ENCODE measurements at places on chromosomes 1 and 21.

DNA sequence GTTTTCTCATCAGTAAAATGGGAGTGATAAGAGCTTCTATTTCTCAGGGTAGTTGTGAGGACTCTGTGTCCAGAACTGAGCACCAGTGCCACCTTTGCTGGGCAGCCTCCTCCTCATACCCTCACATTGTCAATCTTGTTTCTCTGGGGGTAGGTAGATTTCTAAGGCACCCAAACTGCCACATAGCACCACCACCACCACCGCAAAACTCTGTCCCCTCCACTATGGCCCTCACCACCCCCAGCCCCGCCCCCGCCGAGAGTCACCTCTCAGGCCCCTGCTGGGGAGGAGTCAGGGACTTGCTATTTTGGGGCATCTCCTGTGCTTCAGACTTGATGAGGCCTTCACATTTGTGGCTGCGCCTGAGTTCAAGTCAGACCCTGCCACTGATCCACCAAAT, 549.2 kb downstream of the PTPRU start:
- no peak for DNase-seq

- DNase-seq: peak; percentile 83
These were observed 8.9 kb downstream of the VPS26C start for GRCh38 chr21:37257967-37258877.

- no peak for DNase-seq
These were observed 107.7 kb upstream of the COL6A1 start for GRCh38 chr21:45873866-45874265.

DNA sequence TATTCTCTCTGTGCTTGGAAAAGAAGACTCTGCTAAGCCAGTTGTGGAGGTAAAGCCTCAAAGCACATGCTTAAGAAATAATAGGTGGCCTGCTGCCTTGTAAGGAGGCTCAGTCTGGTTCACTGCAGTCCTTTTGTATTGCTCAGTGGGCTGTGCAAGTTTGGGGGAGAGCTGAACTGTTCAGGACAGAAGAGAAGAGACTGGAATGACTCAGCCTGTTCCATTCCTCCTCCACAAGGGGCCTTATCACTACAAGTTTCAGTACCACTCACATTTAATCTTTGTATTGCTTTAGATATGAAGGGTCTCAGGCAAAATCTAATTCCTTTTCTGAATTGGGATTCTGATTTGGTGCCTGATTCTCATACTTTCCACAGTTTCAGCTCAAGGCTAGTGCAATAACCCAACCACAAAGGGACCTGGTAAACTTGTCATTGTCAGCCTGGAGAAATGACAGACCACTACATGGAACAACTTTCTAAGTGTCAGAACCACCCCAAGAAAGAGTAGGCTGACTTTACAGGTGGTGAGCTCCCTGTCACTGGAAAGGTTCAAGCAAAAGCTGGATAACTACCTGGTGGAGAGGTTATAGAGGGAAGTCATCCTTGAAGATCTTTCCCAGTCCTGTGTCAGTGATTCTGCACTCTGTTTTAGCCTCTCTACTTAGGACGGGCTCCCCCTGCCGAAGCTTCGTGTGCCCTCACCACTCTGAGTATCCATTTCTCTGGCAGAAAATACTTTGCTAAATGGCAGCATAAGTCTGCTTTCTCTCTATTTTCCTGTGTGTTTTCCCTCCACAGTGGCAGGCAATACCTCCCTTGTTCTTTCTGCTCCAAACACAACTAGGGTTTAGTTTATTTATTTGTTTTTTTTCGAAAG, 162.9 kb upstream of the GJB5 start:
- no peak for DNase-seq

GRCh38 chr1:243667591-243667990, 182.5 kb downstream of the AKT3 start:
- no peak for DNase-seq

GRCh38 chr1:172978595-172978994, 72.1 kb downstream of the TNFSF18 start:
- no peak for DNase-seq

- DNase-seq: no peak
These were observed 14.3 kb downstream of the LMX1A start for GRCh38 chr1:165342168-165342567.

DNA sequence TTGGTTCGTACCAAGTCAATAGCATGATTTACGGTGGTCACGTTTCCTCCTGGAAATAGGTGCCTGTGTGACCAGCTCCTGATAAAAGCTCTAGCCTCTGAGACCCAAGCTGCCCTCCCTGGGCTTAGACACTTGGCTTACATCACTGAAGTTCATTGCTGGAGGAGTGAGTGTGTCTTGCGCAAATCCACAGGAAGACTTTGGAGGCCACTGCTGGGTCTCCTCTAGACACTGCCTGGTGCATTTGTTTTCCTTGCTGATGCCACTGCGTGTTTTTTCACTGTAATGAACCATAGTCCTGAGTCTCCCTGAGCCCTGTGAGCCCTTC, 230.6 kb downstream of the DSCAM start:
- no peak for DNase-seq

DNA sequence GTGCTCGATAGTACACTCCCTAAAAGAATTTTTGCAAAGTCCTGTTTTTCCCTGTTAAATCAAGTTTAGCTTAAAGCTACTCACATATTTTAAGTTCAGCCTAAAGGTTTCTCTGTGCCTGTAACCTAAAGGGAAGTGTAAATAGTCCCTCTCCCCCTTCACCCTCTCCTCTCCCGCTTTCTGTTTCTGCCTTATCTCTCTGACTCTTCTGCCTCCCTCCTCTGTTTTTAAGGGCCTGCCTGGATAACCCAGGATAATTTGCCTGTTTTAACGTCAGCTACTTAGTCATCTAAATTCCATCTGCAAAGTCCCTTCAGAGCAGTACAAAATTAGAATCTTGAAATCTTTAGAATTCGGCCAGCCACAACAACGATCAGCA, 92.6 kb downstream of the NID1 start:
- peak; percentile 67 for DNase-seq

DNA sequence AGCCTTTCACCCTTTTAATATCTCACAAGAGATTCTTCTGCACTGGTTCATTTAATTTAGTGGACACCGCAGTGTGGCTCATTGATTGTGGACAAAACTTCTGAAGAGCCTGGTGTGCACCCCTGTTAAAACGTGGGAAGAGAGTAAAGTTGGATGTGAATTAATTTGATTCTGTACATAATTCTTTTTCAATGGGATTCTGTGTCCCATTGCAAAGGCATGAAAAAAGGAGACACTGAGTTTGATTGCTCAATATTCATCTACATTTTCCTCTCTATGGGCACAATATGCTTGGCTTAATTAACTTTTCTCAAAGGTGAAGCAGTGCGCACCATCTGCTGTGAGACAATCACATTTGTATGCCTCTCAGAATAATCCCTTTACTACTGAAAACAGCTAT, 95.1 kb downstream of the BARHL2 start:
- DNase-seq: no peak

DNA sequence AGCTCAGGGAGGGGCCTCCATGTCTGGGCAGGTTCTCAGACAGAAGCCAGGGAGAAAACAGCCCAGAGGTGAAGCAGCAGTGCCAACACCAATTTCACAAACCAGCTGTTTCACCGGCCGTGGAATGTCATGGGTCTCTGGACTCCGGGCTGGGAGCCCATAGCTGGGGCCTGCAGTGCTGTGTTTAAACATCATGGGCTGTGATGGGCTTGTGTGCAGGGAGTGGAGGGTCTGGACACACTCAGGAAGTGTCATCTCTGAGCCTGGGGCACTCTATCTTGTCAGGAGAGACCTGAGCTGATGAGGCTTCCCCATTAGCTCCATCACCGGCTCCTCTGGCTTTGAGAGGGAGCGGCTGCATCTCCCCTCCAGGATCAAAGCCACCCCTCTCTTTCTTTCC, 173.6 kb upstream of the IGSF21 start:
- DNase-seq: no peak
